Inflammatory macrophage treated with lipopolysaccharide for 1 hour (primary cell): ENCODE measurements at places on chromosomes 6 and 20.

GRCh38 chr6:94673251-94673650, 904.1 kb upstream of the MANEA start:
- DNase-seq = no peak

DNA sequence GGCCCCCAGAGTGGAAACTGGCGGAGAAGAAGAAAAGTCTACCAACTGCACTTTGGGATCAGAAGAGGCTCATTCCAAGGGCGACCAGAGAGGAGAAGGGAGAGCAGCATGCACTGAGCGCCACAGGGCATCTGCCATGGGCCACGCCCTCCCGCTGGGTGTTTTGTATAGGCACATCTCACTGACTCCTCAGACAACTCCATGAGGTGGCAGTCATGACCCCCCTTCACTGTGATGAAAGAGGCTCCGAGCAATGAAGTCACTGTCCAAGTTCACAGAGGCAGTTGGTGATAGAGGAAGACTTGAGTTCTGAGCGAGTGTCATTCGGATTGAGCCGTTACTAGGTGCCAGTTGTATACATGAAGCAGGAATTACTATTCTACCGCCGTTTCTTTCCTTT, 15.4 kb downstream of the BPIFB1 start:
- DNase-seq = no peak

- DNase-seq = no peak
Measured at GRCh38 chr6:44129841-44130322, 2.5 kb downstream of the TMEM63B start.

DNA sequence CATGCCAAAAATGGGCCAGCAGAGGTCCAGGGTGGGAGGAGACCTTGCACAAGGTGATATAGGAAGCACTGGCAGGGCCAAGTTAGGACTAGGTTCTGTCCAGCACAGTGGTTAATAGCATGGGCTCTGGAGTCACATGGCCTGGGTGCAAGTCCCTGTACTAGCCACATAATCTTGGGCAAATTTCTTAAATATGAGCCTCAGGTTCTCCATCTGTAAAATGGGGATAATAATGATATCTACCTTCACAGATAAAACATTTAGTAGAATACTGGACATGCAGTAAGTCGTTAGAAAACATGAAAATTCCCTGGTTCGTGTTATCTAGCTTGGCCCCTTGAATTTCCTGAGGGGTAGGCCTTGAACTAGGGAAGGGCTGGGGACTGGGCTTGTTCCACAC, 6.2 kb downstream of the CTSA start:
- no peak for DNase-seq

GRCh38 chr20:16929756-16930155, 181.6 kb downstream of the OTOR start:
- no peak for DNase-seq
